ENCODE measurements at places on chromosomes 6 and 20. TPM values are rescaled to one million over a fixed set of nuclear protein-coding genes. Genes with fewer than 3 reads are reported as not detected.

Gene AK9
- total RNA-seq, result 3.7 TPM

Gene GABRR1
- total RNA-seq, result not detected

Gene PLTP
- total RNA-seq, result 5.1 TPM

Gene PLEKHG1
- 7.7 TPM for total RNA-seq

Gene RIPPLY2
- total RNA-seq, result not detected

Gene TSBP1
- total RNA-seq, result not detected

Gene TMX4
- 34.6 TPM for total RNA-seq

Gene TFEB
- total RNA-seq, result 14.0 TPM

Gene MEI4
- not detected for total RNA-seq

Gene ABHD12
- total RNA-seq, result 24.8 TPM

Gene MAK
- total RNA-seq, result 2.5 TPM
